AG08395 (cell line): ENCODE measurements at places on chromosomes 1 and 21.

DNA sequence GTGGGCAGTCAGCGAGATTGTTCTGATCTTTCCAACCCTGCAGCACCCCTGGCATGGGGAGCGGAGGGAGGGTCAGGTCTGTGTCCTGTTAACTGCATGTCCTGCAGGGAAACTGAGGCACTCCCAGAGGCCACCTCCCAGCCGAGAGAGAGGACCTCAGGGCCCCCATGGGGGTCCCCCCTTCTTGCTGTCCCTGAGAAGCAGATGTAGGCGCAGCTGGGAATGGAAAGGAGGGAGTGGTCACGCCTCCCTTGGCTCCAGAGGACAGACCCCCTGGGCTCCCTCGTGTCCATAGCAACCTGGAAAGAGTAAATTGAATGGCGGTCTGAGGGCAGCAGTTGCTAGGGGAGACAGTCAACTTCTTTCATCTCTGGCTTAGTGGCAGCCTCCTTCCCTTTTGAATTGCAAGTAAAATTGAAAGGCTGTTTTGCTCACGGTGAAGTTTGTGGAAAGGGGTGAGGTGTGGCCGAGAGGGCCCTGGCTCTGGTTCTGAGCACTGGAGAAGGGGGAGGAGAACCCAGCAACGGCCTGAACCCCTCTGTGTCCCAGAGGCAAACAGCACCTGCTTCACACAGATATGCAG lies 4.9 kb downstream of the CROCC start:
- no peak for DNase-seq

GRCh38 chr1:58304346-58304975 lies 242.1 kb downstream of the OMA1 start:
- no peak for DNase-seq

- no peak for DNase-seq
Observed at GRCh38 chr1:204887846-204888245, 17.2 kb downstream of the NFASC start.

DNA sequence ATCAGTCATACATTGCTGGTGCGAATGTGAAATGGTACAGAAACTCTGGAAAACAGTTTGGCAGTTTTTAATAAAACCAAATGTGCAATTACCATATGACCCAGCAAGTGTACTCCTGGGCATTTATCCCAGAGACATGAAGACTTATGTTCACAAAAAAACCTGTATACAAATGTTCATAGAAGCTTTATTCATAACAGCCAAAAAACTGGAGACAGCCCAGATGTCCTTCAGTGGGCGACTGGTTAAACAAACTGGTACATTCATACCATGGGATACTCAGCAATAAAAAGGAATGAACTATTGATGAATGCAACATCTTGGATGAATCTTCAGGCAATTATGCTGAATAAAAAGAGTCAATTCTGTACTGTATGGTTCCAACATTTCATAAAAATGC lies 97.8 kb downstream of the DTL start:
- no peak for DNase-seq

GRCh38 chr1:181100015-181100905 lies 11.8 kb downstream of the IER5 start:
- DNase-seq = no peak

DNA sequence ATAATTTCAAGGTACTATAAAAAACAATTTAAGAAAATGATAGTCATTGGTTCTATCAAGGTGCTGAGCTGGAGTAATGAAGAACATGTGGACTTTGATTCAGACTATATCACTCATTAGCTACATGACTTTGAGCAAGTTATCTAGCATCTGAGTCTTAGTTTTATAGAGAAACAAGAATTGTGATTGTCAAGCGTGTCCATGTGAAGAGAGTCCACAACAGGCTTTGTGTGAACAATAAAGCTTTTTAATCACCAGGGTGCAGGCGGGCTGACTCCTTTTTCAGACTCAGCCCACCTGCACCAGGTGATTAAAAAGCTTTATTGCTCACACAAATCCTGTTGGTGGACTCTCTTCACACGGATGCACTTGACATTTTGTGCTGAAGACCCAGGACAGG lies 26.6 kb upstream of the DMRTB1 start:
- DNase-seq = no peak

GRCh38 chr1:26784886-26785285 lies 2.9 kb upstream of the PIGV start:
- DNase-seq = no peak

- DNase-seq = no peak
Observed at GRCh38 chr21:26447932-26448475, 125.1 kb downstream of the CYYR1 start.

GRCh38 chr21:44780137-44780502 lies 21.5 kb downstream of the UBE2G2 start:
- no peak for DNase-seq

GRCh38 chr1:227938911-227939790 lies 8.6 kb downstream of the WNT9A start:
- DNase-seq = no peak

GRCh38 chr1:197441999-197442414 lies 174.0 kb downstream of the CRB1 start:
- DNase-seq = peak; percentile 7

GRCh38 chr21:40847951-40848350 lies 993 bp upstream of the DSCAM start:
- no peak for DNase-seq

- DNase-seq = no peak
Observed at GRCh38 chr21:18369115-18369514, 34.5 kb downstream of the TMPRSS15 start.

GRCh38 chr1:31624731-31625514 lies 7.4 kb downstream of the HCRTR1 start:
- no peak for DNase-seq

GRCh38 chr1:145997016-145997717 lies 788 bp upstream of the TXNIP start:
- DNase-seq = no peak

DNA sequence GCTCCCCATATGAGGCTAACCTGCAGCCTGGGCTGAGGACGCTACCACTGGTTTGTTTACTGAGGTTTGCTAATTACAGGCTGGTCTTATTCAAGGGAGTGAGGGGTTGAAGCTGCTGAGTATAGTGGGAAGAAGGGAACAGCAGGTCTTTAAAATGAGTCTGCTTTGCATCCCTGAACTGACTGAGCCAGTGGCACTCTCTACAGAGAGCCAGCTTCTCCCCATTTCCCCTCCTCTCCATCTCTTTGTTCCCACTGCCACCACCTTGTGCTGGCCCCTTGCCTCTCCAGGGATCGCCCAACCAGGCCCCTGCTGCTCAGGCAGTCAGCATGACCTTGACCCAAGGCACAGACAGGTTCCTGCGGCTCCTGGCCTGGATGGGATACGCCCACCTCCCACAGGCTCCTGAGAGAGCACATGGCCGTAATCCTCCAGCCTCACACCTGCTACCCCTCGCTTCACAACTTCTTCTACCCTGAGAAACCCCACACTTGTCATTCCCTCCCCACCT lies 45.0 kb downstream of the IER5 start:
- DNase-seq = no peak

GRCh38 chr1:67463298-67463955 lies 33.2 kb upstream of the SERBP1 start:
- no peak for DNase-seq

DNA sequence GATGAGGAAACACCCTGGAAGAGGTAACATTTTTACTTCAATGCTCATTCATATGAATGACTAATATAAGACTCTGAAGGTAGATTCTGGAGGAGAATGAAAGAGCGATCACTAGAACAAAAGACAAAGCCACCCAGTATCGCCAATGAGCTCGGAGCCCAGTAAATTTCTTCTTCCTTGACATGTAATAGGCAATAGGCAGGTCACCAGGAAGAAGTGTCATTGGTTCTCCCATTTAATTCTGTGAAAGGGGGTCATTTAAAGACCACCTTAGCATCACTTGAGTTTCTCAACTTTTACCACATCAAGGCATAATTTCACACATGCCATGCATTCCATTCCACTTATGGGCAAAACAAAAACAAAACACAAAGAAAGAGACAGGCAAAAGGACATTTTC lies 7.9 kb downstream of the TNFSF18 start:
- DNase-seq = no peak

- peak; percentile 94 for DNase-seq
Observed at GRCh38 chr1:228374711-228375577, 31.7 kb downstream of the TRIM11 start.

DNA sequence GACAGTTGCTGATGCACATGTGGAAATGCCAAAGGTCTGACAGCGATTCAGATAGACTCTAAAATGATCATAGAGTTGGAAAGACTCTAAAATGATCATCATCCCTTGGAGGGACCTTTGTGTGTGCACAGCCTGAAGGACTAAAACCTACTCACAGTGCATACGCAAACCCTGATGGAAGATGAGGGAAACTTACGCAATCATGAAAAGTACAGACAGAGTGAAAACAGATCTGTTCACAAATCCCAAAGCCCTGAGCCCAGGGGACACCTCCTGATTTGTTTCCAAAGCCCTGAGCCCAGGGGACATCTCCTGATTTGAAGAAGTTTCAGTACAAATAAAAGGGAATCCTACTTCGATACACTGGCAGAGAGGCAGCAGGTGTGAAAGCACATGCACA lies 79.3 kb upstream of the PROX1 start:
- DNase-seq = no peak

DNA sequence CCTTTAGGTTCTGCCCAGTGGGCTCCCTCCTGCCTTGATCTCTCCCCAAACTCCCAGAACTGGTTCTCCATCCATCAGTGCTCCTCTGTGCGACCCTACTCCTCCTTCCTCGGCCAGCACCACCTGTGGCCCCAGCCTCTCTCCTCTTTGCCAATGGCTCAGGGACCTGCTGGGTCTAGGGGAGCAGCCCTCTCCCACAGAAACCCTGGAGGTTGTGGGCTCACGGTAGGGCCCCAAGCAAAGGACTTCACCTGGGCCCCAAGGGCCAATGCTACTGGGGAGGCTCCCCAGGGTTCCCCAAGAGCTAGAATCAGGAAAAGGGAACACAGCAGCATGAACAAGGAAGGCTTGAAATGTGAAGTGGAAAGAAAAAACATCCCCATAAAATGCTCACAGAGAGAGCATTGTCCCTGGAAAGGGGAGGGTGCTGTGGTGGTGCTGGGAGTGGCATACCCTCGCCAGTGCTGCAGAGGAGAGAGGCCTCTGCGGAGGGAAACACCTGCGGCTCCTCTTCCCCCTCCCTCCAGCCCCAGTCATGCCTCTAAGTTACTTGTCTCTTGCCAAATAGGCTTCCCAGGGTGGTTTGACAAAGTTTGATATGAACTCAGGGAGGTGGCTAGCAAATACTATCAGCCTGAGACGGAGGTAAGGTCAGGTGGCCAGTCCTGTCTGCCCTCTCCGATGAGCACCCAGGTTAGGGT lies 2.5 kb downstream of the TMEM63A start:
- DNase-seq = no peak

DNA sequence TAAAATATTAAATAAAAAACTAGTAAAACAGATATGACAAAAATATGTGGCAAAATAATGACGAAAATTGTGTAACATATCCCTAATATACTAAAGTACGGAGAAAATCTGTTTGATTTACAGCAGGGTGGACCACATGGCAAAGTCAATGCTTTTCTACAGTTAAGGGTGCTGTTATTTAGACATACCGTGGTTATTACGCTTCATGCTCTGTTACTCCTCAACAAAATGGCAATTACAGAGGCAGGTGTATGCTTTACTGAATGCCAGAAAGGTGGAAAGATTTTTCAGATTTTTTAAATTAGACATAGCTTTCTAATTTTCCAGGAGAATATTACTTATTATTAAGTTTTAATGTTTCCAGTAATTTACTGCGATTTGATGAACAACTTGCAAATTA lies 343.9 kb upstream of the DPYD start:
- no peak for DNase-seq

DNA sequence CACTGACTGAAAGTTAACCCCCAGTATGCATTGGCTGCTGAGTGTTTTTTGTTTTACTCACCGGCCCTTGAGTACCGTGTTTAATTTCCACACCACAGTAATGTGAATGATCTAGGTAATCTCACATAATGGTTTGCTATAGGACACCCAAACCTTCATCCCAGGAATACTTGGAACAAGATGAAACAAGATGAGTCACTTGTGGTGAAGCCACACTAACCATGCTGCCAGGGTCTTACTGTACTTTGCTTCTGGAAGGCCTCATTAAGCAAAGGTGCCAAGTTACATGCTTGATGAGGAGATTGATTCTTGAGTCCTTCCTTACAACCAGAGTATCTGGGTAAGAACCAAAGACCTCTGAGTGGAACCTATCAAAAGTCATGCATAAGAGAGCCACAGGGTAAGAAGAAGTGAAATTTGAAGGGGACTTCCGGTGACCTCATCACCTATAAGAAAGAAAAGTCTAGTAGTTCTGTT lies 163.3 kb downstream of the NRIP1 start:
- DNase-seq = peak; percentile 29

GRCh38 chr1:216450227-216450626 lies 27.0 kb upstream of the USH2A start:
- no peak for DNase-seq

DNA sequence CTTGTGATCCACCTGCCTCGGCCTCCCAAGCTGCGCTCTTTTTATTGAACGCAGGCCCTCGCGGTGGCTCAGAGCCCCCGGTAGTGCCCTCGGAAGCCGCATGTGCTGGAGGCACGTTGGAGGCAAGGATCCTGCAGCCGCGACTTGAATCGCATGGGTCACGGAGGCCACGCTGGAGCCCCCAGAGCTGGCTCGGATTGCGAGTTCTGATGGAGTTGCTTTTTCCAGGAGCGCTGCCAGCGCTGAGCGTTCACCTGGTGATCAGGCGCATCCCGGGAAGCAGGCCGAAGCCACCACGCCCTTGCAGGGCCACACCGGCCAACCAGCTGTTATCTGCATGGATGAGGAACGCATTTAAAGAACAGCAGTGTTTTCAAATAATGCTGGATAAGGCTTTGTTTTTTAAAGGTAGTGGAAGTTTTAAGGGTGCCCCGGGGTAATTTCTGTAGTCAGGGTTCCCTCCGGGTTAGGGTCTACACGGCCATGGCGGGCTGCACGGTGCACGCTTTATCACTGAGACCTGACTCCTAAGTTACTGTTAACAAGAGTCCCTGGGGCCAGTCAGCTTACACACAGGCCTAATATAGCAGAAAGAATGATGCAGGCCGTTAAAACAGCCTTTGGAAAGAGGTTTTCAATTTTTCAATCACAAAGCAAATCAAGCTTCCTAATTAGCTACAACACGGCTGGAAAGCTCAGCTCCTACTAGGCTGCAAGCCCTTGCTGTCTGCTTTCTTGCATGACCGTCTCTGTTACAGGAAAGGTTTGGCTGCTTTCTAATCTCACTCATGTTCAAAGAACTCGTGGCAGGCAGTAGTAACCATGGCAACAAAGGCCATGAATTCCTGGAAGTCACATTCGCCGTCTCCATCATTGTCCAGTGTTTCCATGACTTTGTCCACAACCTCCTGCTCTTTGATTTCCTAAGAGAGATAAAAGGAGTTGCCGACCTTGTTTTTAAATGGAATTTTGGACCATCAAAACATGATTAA lies 6.0 kb downstream of the S100B start:
- DNase-seq = peak; percentile 91

DNA sequence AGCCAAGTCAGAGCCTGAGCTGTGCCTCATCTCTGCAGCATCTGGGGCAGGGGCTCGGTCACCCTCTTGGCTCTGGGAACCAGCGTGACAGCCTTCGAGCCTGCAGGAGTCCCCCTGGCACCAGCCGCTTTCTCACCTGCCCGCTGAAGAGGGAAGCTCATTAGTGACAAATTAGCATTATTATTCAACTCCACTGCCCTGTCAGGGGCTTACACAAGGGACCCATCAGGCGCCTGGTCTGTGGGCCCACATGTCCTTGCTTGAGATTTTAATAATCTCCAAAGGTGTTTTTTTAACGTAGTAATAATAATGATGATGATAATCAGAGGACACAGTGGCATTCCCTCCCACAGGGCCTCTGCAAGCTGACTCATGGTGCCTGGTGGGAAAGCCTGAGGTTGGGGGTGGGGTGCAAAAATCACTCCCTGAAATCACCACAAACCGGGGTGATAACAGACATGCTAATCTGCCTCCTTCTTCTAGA lies 98.1 kb upstream of the IGSF21 start:
- DNase-seq = no peak
